ENCODE measurements at places on chromosomes 12 and 14.

- no peak for DNase-seq
Measured at GRCh38 chr12:80170915-80171314, 71.6 kb downstream of the OTOGL start.

DNA sequence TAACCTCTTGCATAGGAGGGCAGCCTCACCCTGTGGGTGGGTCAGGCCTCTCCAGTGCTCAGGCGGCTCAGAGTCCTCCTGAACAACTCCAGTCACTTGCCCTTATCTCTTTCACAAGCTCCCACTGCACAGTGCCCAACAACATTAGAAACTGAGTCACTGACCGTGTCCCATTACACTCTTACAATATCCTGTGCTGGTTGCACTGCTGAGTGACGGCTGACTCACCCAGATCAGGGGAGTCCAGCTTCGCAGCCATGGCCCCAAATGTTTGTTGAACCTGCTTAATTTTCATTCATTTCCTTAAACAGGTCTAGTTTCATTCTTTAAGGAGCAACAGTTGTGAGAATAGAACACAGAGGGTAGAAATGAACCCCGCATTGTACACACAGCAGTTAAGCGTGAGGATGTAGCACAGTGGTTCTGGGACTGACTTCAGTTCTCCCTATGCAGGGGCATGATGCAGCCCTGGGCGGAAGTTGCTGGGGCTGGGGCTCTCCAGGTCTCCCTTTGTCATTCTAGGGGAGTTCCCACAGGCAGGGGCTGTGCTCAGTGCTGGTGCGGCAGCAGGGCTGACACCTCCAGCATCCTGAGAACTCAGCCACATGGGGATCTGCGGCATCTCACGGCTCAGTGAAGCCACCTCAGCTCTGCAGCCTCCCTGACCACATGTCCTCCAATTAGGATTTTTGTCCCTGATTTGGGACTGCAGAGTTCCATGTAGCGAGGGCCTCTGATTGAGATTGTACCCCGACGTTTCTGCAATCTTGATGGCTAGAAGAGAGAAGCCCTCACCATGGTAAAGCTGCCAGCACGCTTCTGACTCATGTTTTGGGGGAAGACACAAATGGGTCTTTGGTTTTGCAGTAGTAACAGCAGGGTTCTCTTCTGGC lies 16.1 kb downstream of the GPR68 start:
- DNase-seq = no peak

- no peak for DNase-seq
Measured at GRCh38 chr12:131044136-131044535, 90.4 kb downstream of the ADGRD1 start.

- no peak for DNase-seq
Measured at GRCh38 chr14:24504425-24504950, 3.6 kb downstream of the CMA1 start.

GRCh38 chr14:58476320-58476719 lies 48.8 kb downstream of the KIAA0586 start:
- no peak for DNase-seq

GRCh38 chr14:67734675-67735074 lies 33.0 kb downstream of the RDH12 start:
- no peak for DNase-seq

DNA sequence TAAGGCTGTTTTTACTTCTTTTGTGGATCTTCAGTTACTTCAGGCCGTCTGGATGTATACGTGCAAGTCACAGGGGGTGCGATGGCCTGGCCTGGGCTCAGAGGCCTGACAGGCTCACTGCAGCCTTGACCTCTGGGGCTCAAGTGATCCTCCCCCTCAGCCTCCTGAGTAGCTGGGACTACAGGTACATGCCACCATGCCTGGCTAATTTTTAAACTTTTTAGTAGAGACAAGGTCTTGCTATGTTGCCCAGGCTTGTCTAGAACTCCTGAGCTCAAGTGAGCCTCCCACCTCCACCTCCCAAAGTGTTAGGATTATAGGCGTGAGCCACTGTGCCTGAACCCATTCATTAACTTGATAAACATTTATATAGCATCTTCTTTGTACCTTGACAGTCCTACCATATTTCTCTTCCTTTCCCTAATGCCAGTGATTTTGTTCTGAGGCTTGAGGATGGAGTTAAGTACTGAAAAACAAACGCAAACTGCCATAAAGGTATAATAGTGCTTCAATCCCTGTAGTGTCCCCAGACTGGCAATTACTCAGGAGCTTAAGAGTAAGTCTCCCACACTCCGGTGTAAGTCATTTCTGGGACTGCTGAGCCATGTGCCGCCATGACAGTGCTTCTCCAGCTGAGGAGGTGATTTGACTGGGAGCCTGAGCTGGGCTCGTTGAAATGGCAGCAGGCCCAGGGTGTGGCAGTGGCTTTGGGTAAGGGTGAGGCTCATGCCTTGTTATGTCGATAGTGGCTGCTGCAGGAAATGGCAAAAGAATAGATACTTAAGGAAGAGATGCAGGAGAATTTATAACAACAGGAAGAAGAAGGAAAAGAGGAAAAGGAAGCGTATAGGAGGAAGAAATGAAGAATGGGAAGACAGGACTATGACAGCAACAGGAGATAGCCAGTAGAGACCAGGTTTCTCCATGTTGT lies 43.7 kb upstream of the HECTD1 start:
- no peak for DNase-seq

DNA sequence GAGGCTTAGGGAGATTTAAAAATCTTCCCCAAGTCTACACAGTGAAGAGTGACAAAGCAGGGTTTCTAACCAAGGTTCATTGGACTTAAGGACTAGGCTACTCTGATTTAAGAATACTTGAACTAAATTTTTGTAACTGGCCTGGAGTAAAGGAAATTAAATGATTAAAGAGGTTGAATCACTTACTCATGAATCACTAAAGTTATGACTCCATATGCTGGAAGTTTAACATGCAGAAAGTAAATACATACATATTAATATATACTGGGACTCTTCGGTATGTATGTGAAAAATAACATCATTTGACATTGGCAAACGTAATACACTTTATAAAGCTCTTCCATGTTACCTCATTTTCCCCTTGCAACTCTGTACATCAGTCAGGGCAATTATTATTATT lies 322.9 kb downstream of the KCNH5 start:
- no peak for DNase-seq

DNA sequence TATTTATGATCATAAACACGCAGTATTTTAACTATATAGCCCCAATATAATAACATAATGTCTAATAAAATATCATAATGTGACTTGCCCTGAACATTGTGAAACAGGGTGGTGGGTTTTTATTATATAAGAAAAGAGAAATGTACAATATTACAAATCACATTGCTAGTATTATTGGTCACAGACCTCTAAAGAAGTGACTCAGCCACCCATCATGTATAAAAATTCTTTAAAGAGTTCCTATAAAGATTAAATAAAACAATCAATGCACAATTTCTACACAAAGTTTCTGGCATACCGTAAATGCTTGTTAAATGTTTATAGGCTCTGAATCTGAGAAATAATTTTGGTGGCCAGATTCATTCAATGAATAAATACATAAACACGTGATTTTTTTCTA lies 28.9 kb downstream of the ABCC9 start:
- no peak for DNase-seq

- DNase-seq = no peak
Measured at GRCh38 chr12:49368240-49368600, 958 bp downstream of the SPATS2 start.

GRCh38 chr14:95953111-95953724 lies 76.6 kb downstream of the TUNAR start:
- DNase-seq = no peak

- DNase-seq = no peak
Measured at GRCh38 chr12:69929125-69929524, 104.1 kb downstream of the MYRFL start.

DNA sequence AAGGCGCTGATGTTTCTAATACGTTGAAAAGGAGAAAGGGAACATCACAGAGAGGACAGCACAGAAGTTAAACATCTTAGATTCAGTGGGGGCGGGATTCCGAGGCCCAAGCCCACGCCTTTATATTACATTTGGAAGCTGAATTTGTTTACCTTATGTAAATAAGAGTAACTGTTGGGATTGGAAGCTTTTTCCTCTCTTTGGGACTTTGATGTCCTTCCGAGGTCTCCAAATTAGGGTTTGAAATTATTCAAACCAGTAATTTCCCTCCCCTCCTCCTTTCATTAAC lies 6.4 kb downstream of the FOXA1 start:
- no peak for DNase-seq
